ENCODE measurements at places on chromosomes 7 and 10. TPM values are rescaled to one million over a fixed set of nuclear protein-coding genes. Genes with fewer than 3 reads are reported as not detected.

DNA sequence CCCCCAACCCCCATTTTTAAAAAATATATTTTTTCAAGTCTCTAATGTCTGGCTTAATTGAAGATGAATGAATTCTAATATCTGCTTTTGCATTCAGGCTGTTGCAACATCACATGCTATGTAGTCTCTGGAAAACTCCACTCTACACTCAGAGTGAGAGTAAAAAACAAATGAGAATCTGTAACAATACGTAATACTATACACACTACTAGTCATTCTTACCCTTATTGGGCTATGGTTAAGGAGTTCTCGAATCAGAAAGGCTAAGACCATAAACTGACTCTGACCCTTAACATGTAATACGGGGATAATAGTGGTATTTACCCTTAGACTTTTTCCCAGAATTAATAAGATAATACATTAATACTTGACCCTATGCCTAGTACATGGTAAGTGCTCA is 42.9 kb upstream of the TMEM168 start:
- no peak for DNase-seq

GRCh38 chr7:121473645-121474300 is 77.7 kb upstream of the FAM3C start:
- no peak for DNase-seq

DNA sequence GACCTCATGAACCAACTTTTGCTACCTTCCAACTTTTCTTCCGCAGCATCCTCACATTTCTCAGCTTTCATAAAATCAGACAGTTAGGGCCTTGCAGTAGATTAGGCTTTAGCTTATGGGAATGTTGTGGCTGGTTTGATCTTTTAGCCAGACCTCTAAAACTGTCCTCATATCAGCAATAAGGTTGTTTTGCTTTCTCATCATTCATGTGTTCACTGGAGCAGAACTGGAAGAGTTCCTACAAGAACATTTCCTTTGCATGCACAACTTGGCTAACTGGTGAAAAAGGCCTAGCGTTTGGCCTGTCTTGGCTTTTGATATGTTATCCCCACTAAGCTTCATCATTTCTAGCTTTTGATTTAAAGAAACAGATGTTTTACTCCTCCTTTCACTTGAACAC is 130.0 kb upstream of the LRRTM3 start:
- no peak for DNase-seq

- no peak for DNase-seq
Observed at GRCh38 chr10:95445223-95445836, 115.8 kb downstream of the SORBS1 start.

- DNase-seq, result no peak
Observed at GRCh38 chr7:115693779-115694178, 336.8 kb downstream of the TFEC start.

DNA sequence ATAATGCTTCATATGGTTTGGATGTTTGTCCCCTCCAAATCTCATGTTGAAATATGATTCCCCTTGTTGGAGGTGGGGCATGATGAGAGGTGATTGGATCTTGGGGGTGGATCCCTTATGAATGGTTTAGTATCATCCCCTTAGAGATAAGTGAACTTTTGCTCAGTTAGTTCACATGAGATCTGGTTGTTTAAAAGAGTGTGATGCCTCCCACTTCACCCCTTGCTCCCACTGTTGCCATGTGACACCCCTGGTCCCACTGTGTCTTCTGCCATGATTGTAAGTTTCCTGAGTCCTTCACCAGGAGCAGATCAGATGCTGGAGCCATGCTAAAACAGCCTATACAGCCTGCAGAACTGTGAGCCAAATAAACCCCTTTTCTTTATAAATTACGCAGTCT is 13.1 kb upstream of the AUTS2 start:
- no peak for DNase-seq

Gene ZNF365
- total RNA-seq, result 171 TPM

Gene CREM
- total RNA-seq, result 32.4 TPM

Gene CALML3
- total RNA-seq, result not detected

Gene DDIT4
- total RNA-seq, result 74.9 TPM
